Muscle of arm (tissue), 14 donors: ENCODE measurements at places on chromosomes 13 and 19.

DNA sequence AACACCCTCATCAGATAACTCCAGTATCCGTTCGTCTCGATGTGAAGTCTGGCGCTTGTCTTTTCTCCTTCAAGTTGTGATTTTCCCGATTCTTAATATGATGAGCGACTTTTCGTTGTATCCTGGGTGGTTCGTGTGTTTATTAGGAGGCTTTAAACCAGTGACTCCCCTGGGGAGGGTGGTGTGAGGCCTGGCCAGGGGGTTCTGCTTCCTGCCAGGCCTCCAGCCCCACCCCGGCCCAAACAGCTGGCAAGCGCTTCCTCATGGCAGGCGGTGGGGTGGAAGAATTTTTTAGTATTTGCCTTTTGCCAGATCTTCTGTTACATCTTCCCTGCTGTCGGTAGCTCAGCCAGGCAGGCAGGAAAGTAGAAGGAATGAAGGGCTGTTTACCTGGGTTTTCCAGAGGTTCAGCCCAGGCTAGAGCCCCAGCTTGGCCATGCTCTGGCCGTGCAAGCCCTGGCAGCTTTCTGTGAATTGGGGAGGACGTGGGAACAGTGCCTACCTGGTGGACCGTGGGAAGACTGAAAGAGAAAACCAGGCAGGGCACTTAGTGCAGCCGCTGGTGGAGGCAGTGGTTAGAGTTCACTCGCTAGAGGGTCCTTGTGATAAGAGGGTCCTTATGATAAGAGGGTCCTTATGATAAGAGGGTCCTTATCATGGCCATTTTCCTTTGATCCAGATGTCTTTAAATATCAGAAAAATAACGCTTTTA is 37.7 kb upstream of the DCUN1D2 start:
- DNase-seq: no peak

DNA sequence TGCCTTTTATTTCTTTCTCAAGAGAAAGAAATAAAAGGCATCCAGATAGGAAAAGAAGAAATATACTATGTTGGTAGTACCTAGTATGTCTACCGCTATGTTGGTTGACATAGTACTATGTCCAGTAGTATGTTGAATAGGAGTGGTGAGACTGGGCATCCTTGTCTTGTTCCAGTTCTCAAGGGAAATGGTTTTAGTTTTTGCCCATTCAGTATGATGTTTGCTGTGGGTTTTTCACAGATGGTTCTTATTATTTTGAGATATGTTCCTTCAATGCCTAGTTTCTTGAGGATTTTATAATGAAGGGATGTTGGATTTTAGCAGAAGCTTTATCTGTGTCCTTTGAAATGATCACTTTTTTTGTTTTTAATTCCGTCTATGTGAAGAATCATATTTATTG is 53.0 kb upstream of the CSNK1A1L start:
- DNase-seq: no peak

DNA sequence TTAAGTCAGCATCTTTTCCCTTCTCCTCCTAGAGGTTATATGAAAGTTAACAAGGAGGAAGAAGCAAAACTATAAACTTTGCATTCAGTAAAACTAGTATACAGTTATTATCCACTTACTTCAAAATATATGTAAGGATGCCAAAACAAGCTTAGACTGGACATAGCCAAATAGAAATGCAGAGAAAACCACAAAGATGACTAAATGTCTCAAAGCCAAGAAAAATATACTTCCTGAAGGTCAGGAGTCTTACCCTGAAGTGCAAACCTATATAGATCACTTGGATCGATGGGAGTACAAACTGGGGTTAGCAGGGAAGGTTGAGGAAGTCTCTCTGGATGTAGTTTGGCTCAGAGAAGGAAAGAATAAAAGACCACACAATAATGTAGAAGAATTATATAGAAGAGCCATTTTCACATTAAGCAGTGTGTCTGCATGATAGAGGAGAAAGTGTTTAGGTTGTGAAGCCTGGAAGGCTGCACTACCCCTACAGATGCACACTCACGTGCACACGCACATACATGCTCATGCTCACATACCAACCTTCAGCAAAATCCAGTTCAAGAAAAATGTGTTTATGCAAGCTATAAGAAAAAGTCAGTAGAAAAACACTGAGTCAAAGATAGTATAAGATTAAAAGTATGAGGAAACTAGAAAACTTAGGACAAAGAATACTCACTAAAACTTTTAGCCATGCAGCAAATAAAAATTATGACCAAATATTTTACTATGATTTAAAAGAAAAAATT is 112.1 kb upstream of the RXFP2 start:
- no peak for DNase-seq

- DNase-seq: no peak
Measured at GRCh38 chr13:97986835-97987234, 33.4 kb downstream of the IPO5 start.

- DNase-seq: no peak
Measured at GRCh38 chr19:14843578-14843977, 5.1 kb downstream of the OR7A10 start.

GRCh38 chr19:40756502-40757110 is 5.6 kb downstream of the SNRPA start:
- DNase-seq: no peak

- no peak for DNase-seq
Measured at GRCh38 chr13:99296398-99296797, 10.8 kb downstream of the GPR183 start.
